Thoracic aorta (tissue), 2 donors: ENCODE measurements at places on chromosomes 2 and 18.

DNA sequence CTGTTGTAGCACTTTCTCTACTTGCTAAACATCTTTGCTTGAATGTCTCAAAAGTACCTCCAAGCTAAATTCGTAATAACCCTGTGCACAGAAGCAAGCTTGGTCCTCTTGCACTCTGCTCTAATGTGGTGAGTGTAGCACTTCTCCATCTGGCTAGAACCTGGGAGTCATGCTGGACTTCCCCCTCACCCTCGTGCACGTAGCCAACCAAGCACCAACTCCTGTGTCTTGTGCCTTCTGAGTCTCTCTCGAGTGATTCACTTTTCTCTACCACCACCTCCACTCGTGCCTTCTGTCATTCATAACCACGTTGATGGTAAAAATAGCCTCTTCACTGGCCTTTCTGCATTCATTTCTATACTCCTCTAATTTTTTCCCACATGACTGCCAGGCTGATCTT is 91.9 kb upstream of the KCNE4 start:
- H3K27ac ChIP-seq, result no peak overlapping the region
- no peaks in the 10 kb centered on the region for H3K36me3 ChIP-seq
- H3K27me3 ChIP-seq, result no peaks in the 10 kb centered on the region
- no peak for DNase-seq
- H3K4me3 ChIP-seq, result no peak overlapping the region
- H3K4me1 ChIP-seq, result no peaks in the 10 kb centered on the region

DNA sequence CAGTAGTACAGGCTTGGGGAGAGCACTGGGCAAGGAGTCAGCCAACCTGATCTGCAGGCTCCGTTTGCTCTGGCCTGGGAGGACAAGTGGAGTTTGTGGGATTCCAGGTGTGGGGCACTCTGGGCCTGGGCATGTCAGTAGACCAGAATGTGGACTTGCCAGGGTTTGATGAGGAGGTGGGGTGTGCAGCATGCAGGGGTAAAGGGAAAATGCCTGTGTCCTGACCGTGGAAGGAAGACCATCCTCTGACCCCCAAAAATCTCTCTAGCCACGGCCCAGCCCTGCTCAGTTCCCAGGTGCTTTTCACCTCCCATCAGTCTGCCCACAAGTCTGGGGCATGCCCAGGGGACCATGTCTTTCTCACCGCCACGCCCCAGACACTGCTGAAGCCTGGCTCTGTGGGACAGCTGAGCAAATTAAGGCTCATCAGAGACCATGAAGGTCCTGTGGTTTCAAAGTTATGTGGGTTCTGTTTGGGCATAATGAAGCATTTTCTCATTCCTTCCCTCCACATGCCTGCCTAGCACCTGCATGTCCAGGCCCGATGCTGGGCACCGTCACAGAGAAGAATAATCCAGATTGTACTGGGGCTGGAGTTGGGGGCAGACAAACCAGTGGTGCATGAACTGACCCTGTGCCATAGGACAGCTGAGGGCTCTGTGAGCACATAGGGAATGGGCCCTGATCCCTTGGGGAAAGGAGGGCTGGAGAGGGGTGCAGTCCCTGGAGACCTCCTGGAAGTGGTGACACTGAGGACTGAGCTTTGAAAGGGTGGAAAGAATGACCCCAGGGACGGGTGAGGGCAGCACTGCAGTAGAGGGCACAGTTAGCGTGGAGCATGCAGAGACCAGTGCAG is 6.5 kb upstream of the KCNF1 start:
- H3K4me1 ChIP-seq, result no peaks in the 10 kb centered on the region
- DNase-seq, result no peak
- no peak overlapping the region for H3K27ac ChIP-seq
- no peak overlapping the region for H3K4me3 ChIP-seq

GRCh38 chr2:231929961-231930592 is 3.9 kb upstream of the NPPC start:
- peaks cover 18% of the 10 kb centered on the region for H3K4me1 ChIP-seq
- H3K36me3 ChIP-seq, result no peaks in the 10 kb centered on the region
- no peak overlapping the region for H3K27ac ChIP-seq
- H3K27me3 ChIP-seq, result peaks cover 3% of the 10 kb centered on the region
- H3K4me3 ChIP-seq, result no peak overlapping the region
- no peak for DNase-seq

DNA sequence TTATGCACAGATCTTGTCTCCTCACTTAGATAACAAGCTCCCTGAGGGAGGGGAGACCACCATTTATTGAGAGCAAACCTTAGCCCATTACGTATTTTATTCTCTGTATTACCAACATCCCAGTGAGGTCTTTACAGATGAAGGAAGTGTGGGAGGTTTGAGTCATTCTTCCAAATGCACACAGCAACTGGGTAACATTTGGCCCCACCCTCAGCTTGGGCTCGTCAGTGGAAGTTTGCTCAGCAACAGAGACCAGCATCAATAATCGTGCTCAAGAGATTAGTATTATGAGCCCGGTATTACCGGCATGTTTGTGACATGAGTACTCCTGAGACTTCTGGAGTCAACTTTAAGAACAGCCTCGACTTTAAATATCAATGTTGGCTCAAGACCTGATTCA is 168.6 kb downstream of the ETAA1 start:
- no peak overlapping the region for H3K4me3 ChIP-seq
- no peaks in the 10 kb centered on the region for H3K27me3 ChIP-seq
- H3K4me1 ChIP-seq, result peaks cover 8% of the 10 kb centered on the region
- H3K27ac ChIP-seq, result no peak overlapping the region

GRCh38 chr2:170886386-170886785 is 42.7 kb upstream of the GORASP2 start:
- H3K27me3 ChIP-seq, result no peaks in the 10 kb centered on the region
- H3K4me3 ChIP-seq, result no peak overlapping the region
- H3K4me1 ChIP-seq, result no peaks in the 10 kb centered on the region
- H3K36me3 ChIP-seq, result no peaks in the 10 kb centered on the region
